IPS DF 19.7 (cell line): ENCODE measurements at places on chromosomes 2 and 18.

GRCh38 chr18:79489899-79490625, 94.3 kb downstream of the NFATC1 start:
- DNase-seq: no peak

GRCh38 chr2:14524803-14525080, 107.8 kb upstream of the LRATD1 start:
- DNase-seq: no peak

DNA sequence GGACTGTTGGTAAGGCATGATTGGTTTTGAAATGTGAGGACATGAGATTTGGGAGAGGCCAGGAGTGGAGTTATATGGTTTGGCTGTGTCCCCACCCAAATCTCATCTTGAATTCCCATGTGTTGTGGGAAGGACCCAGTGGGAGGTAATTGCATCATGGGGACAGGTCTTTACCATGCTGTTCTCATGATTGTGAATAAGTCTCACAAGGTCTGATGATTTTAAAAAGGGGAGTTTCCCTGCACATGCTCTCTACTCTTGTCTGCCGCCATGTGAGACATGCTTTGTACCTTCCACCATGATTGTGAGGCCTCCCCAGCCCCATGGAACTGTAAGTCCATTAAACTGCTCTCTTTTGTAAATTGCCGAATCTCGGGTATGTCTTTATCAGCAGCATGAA, 5.4 kb downstream of the CMPK2 start:
- no peak for DNase-seq

DNA sequence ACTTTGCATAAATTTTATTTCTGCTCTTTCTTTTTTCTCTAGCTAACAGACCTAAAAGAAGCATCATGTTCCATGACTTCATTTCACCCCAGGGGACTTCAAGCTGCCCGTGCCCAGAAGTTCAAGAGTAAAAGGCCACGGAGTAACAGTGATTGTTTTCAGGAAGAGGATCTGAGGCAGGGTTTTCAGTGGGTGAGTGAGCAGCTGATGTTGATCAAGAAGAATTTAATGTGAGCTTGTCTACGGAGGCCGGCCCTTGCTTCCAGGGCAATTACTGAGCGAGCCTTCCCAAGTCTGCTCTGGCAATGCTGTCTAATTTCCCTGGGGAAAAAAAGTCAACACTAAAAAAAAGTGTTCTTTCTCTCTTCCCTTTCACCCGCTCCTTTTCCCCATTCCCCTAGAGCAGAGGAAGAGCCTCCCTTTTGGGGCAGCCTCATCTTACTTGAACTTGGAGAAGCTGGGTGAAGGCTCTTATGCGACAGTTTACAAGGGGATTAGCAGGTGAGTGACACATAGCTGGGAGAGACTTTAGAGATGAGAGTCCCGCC, 1.2 kb downstream of the CDK15 start:
- no peak for DNase-seq

- no peak for DNase-seq
Measured at GRCh38 chr2:219218217-219218731, 484 bp downstream of the ABCB6 start.

DNA sequence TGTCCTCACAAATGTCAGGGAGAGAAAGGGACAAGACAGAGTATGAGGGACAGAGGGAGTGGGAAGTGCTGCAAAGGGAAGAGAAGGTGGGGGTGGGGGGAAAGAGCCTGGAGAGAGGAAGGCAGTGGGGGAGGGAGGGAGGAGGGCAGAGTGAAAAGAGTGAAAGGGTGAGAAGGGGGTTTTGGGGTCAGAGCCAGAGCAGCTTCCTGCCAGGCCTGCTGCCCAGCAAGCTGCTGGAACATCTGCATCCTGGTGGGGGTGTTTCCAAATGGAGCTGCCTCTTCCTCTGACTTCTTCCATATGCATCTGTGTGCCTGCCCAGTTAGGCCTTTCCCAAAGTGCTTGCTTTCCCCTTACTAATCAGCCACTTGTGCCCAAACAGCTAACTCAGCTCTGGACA, 94.3 kb upstream of the CELF4 start:
- no peak for DNase-seq

- no peak for DNase-seq
Measured at GRCh38 chr2:7670905-7671641, 753.9 kb downstream of the RNF144A start.

DNA sequence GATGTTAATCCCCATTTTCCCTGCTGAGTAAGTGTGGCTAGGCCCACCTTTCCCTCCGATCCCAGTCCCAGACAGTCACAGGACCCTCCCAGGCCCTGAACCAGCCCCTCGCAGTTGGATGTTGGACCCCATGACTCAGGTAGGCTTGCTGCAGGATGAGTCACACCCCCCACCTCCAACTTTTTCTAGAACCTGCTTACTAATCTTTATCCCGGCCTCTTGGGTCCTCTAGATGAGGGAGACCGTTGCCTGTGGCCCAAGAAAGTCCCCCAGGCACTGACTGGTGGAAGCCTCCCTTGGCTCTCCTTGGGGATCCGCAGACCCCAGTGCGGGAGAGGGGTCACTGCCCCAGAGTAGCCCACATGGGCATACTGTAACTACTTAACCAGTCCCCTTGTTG, 98.5 kb downstream of the SMAD7 start:
- no peak for DNase-seq

GRCh38 chr2:27954221-27954673, 63.7 kb downstream of the BABAM2 start:
- no peak for DNase-seq

DNA sequence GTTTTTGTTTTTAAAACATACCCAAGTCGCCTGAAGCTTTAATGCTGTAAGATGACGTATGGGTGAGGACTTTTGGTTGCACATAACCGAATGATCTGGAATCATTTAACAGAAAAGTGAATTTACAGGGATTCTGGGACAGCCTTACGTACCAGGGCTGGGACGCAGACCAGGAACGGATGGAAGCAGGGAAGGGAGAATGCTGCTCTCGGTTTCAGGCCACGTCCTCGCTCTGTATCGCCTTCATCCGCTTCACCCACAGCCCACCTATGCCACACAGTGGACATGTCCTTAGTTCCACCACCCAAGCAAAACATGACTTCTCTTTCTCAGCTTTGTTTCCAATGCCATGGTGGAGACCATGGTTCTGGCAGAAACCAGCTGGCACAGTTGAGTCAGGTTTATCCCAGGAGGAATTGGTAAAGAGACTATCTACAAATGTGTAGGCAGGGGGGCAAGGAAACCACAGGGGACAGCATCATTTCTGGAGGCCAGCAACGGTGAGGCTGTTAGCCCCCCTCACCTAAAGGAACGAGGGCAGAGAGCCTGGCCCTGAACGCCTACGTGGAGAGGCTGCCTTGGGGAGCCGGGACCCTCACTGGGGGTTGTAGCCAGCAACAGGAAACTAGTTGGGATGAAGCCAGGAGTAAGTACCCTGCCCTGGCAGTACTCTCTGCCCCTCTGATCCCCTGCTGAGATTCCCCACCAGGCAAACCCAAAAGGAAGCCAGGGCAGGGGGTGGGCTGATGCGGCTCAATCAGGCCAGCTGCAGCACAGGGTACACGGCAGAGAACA, 132.5 kb downstream of the NDUFA10 start:
- no peak for DNase-seq

DNA sequence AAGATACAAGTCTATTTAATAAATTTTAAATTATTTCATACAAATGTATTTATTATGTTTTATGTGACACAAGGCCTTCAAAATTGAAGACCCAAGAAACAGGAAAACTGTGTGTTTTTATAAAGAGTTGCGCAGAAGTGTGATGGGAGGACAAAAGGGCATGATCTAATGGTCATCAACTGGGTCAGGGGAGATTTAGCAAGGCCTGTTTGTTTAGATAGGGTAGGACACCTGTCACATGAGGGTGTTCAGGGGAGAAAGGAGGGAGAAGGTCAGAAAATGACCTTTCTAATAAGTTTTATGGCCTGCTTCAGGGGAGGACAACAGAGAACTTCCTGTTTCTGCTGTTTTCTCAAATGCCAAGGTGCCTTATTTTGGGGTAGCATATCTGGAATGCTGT, 528.8 kb downstream of the STK39 start:
- DNase-seq: no peak

GRCh38 chr18:10015941-10016819, 102.4 kb downstream of the VAPA start:
- DNase-seq: no peak

DNA sequence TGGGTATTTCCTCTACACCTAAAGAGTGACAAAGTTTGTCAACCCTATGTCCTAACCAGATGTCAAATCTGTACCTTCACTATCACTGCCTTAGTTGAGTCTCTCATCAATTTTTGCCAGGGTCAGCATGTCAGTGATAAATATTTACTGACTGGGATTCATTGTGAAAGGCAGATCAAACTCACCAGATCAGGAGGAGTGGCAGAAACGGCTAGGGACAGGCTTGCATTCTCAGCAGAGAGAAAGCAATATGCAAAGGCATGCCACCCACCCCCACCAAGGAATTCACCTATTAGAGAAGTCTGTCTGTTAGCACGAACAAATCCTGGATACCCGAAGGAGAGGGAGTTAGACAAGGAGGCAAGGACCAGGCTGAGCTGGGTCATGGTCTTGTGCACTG, 62.6 kb downstream of the PTPN2 start:
- DNase-seq: no peak

DNA sequence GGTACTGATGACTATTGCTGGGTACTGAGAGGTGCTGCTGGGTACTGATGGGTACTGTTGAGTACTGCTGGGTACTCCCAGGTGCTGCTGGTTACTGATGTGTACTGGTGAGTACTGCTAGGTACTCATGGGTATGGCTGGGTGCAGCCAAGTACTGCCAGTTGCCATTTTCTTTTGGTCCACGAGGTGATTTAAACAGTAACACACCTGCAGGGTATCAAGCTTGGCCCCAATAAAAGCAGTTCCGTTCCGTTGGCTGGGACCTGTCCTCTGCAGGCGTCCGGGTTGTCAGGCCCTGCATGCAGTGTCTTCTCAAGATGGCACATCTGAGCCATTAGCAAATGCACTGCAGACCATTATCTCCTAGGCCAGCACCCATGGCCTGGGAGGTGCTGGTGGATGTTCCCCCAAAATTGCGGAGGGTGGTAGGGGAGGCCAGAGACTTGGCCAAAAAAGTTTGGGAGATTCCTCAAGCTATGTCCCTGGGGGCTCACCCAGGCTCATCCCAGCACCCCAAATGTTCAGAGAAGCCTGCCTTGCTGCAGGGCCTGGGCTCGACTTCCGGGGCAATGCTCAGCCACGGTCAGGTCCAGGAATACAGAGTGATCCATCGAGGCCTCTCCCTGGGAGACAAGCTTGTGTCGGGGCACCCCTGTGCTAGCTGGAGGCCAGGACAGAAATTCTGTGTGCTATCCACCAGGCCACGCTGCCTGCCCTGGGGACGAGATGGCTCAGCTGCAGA, 165.2 kb downstream of the TWIST2 start:
- no peak for DNase-seq

- no peak for DNase-seq
Measured at GRCh38 chr2:25365241-25365640, 23.5 kb upstream of the DNMT3A start.

DNA sequence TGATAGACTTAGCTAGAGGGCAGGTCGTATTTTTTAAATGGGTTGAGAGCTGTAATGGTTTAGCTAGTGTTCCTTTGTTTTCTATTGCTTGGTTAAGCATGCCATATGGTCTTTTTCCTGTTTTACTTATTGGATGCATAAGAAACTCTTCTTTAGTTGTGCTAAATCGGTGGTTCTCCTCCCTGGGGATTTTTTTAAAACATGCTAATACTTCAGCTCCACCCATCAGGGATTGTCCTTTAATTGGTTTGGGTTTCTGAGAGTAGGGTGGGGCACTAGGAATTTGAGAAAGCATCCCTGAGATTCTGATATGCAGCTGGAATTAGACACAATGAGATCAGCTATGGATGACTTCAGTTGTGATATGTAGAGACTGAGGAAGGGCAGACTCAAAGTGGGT, 497.2 kb downstream of the THSD7B start:
- DNase-seq: peak; percentile 30

- no peak for DNase-seq
Measured at GRCh38 chr2:67037655-67038054, 359.5 kb upstream of the ETAA1 start.

DNA sequence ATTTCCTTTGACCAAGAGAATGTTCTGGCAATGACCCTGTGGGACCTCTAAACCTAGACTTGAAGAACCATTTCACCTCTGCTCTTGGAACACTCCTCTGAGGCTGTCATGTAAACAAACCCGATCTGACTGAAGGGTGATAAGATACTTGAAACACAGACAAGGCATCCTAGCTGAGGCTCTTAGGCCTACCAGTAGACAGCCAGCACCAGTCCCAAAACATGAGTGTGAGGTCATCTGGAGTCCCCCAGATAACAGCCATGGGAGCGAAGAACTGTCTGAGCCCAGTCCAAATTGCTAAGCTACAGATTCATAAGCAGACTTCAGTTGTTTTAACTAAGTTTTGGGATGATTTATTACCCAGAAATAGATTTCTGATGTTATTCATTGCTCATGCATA, 39.5 kb upstream of the LHCGR start:
- DNase-seq: no peak

GRCh38 chr2:65393743-65394422, 38.5 kb downstream of the SPRED2 start:
- no peak for DNase-seq
